A549 treated with AZD2906 at 1 μM for 4 hours (cell line): ENCODE measurements at places on chromosomes 1 and 21. TPM values are rescaled to one million over a fixed set of nuclear protein-coding genes. Genes with fewer than 3 reads are reported as not detected.

ADGRB2 gene
- total RNA-seq, result 4.0 to 5.1 TPM (median 4.6 TPM) in 5 replicates

CSRP1 gene
- total RNA-seq, result 364 to 621 TPM (median 381 TPM) in 5 replicates

RGS1 gene
- total RNA-seq, result not detected in 5 replicates

FAM131C gene
- total RNA-seq, result 13.5 to 21.3 TPM (median 19.9 TPM) in 5 replicates

NCF2 gene
- 1.2 to 2.5 TPM (median 1.5 TPM) in 5 replicates for total RNA-seq

CYP4A22 gene
- total RNA-seq, result not detected in 5 replicates

OR2L13 gene
- total RNA-seq, result not detected in 5 replicates

HUNK gene
- total RNA-seq, result 1.2 to 1.4 TPM (median 1.3 TPM) in 5 replicates

SPRR2A gene
- total RNA-seq, result not detected in 5 replicates

SERINC2 gene
- total RNA-seq, result 18.8 to 32.8 TPM (median 29.6 TPM) in 5 replicates

BEND5 gene
- total RNA-seq, result not detected in 5 replicates

HP1BP3 gene
- 96.0 to 155 TPM (median 108 TPM) in 5 replicates for total RNA-seq

ATP6V1G3 gene
- not detected in 5 replicates for total RNA-seq

KCNK1 gene
- total RNA-seq, result 16.6 to 24.7 TPM (median 20.6 TPM) in 5 replicates

GBP6 gene
- not detected in 5 replicates for total RNA-seq

DEDD gene
- 30.9 to 35.3 TPM (median 31.4 TPM) in 5 replicates for total RNA-seq

TMEM53 gene
- 6.6 to 9.2 TPM (median 8.2 TPM) in 5 replicates for total RNA-seq

ACOT11 gene
- 2.3 to 2.6 TPM (median 2.5 TPM) in 5 replicates for total RNA-seq

SERPINC1 gene
- 0.07 to 0.14 TPM (median 0.07 TPM) in 3 of 5 replicates, not detected in the others for total RNA-seq

DCST1 gene
- 0.05 to 0.07 TPM in 2 of 5 replicates, not detected in the others for total RNA-seq

ARHGAP29 gene
- 10.6 to 18.0 TPM (median 12.2 TPM) in 5 replicates for total RNA-seq

KPRP gene
- not detected in 5 replicates for total RNA-seq

S100A9 gene
- 0.45 to 0.90 TPM (median 0.59 TPM) in 5 replicates for total RNA-seq

TSHB gene
- not detected in 5 replicates for total RNA-seq

TMEM35B gene
- total RNA-seq, result 14.6 to 18.7 TPM (median 17.7 TPM) in 5 replicates

DIO1 gene
- not detected in 5 replicates for total RNA-seq

SPRR2G gene
- not detected in 5 replicates for total RNA-seq

KDM1A gene
- 85.4 to 102 TPM (median 92.6 TPM) in 5 replicates for total RNA-seq

HSD3B1 gene
- 0.03 TPM in 1 of 5 replicates, not detected in the others for total RNA-seq

NCDN gene
- 13.7 to 19.1 TPM (median 17.7 TPM) in 5 replicates for total RNA-seq
